Inflammatory macrophage treated with lipopolysaccharide for 1 hour (primary cell): ENCODE measurements at places on chromosomes 1 and 21.

DNA sequence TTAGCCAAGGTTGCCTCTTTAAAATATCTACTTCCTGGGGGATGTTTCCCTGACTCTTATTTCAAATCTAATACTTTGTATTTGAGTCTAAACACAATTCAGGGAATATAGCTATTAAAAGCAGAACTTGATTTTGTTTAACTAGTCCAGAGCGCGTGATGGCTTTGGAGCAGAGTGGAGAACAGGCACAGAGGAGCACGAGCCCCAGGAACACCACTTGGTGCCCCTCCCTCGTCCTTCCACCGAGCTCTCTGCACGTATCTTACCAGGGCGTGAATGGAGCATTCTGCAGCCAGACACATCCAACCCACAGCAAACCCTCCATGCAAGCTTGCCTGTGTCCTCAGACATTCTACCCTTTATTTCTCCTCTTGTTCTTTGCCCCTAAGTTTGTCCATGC, 14.1 kb downstream of the KIF26B start:
- DNase-seq, result no peak

- no peak for DNase-seq
Measured at GRCh38 chr1:106727171-106727570, 329.3 kb upstream of the PRMT6 start.

GRCh38 chr1:45863218-45863617, 59.8 kb downstream of the MAST2 start:
- DNase-seq, result no peak

DNA sequence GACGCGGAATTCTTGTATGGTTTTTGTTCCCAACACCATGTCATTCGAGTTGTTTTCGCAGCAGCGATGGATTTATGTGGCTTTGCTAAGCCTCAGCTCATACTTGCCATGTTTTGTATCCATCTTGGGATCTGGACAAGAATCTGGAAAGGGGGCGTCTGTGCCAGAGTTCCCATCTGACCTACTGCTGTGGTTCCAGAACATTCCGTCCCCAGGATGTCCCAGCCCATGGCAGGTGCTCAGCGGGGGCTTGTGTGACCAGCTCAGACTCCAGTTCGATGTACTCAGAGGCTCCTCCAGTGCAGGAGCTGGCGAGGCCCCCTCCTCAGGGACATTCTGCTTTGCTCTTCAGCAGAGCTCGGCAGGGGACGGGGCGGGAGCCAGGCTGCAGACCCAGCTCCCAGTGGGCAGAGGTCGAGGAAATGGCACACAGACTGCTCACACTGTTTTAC, 24.0 kb upstream of the ADARB1 start:
- DNase-seq, result no peak

GRCh38 chr1:52769346-52770033, 43.2 kb downstream of the ZYG11B start:
- DNase-seq, result no peak

DNA sequence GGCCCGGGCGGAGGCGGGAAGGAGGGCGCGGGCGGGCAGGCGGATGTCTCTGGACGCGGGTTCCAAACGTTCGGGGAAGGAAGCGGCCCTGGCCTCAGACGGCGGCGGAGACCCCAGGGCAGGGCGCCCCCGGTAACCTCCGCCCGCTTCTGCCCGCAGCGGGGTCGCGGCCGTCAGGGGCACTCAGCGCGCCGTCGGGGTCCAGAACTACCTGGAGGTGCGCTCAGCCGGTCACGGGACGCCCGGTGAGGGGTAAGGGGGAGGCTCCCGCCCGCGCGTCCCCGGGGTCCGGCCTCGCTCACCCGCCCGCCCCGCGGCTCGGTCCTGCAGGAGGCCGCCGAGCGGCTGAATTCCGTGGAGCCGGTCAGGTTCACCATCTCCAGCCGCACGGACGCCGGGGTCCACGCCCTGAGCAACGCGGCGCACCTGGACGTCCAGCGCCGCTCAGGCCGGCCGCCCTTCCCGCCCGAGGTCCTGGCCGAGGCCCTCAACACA, 406 bp downstream of the PUSL1 start:
- DNase-seq, result no peak

DNA sequence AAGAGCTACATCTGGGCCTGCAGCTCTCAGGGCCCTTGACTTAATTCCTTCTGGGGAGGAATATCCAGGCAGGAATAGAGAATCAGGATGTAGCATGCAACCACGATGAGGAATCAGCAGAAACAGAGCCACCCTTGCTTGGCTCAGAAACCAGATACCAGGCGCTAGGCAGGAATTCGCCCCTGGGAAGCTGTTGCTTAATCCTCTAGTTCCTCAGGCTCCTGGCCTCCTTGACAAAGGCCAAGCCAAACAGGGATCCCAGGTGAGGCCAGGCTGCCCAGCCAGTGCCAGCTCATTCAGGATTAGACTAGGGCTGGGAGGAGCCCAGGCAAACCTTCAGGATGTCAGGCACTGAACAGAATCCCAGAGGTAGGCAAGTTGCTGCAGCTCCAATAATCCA, 48.2 kb upstream of the IRF2BP2 start:
- DNase-seq, result no peak

- DNase-seq, result peak; percentile 71
Measured at GRCh38 chr1:223748773-223749733, 36.7 kb downstream of the CAPN2 start.

GRCh38 chr1:53273526-53273925, 35.2 kb upstream of the MAGOH start:
- DNase-seq, result no peak

GRCh38 chr1:49016030-49016977, 239.6 kb upstream of the BEND5 start:
- DNase-seq, result no peak

DNA sequence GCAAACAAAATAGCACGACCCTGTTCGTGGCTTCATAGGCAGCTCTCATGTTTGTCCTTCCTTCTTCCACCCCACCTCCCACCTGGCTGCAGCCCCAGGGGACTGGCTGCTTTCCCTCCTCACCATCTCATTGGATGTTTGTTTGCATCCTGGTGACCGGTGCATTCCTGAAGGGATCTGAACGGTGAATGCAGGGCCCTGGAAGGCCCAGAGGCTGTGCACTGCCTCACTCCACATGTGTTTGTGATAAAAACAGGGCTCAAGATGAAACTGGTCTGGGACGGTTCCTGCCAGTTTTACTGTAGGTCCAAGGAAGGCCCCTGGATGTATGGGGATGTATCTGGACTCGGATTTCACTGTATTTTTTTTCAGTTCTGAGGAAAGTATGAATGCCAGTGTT, 42.8 kb downstream of the CNN3 start:
- no peak for DNase-seq

- peak; percentile 88 for DNase-seq
Measured at GRCh38 chr1:116497656-116498055, 73.2 kb downstream of the CD58 start.

GRCh38 chr1:18052671-18053070, 54.9 kb upstream of the IGSF21 start:
- no peak for DNase-seq

GRCh38 chr1:20102875-20103274, 16.5 kb downstream of the PLA2G2D start:
- DNase-seq, result no peak

DNA sequence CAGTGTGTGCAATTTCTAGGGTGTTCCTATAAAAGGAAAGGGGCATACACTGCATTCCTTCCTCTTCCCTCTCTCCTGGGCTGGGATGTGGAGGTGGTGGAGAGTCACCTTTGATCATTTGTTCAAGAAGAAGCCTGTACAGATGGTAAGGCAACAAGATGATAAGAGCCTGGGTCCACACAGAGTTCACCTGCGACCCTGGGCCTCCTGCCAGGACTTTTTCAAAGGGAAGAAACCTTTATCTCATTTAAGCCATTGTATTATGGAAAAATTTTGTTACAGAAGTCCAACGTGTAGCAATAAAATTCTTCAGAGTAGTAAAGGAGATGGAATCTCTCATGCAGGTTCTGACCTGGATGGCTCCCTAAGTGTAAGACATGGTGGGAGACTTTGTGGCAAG, 189.1 kb downstream of the MIS18A start:
- DNase-seq, result no peak
